ENCODE measurements at places on chromosomes 13 and 19.

GRCh38 chr19:32403291-32403995 lies 2.1 kb upstream of the DPY19L3 start:
- no peak for DNase-seq

DNA sequence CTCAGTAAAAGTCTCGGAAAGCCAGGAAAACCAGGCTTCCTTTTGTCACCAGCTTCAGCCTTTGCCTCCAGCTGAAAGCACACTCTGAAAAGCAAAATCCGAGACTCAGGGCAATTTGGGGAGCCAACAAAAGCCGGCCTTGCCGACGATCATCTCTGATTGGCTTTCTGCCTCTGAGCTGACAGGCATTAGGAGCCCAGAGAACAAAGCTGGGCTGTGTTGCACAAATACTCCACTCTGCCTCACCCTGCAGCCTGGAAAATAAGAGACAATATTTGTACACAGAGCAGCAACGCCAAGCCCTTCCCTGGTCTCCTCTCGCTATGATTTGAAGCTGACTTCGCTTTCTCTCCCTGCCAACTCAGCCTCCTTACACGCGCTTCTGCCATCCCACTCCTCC lies 46.9 kb downstream of the CACNA1A start:
- no peak for DNase-seq

DNA sequence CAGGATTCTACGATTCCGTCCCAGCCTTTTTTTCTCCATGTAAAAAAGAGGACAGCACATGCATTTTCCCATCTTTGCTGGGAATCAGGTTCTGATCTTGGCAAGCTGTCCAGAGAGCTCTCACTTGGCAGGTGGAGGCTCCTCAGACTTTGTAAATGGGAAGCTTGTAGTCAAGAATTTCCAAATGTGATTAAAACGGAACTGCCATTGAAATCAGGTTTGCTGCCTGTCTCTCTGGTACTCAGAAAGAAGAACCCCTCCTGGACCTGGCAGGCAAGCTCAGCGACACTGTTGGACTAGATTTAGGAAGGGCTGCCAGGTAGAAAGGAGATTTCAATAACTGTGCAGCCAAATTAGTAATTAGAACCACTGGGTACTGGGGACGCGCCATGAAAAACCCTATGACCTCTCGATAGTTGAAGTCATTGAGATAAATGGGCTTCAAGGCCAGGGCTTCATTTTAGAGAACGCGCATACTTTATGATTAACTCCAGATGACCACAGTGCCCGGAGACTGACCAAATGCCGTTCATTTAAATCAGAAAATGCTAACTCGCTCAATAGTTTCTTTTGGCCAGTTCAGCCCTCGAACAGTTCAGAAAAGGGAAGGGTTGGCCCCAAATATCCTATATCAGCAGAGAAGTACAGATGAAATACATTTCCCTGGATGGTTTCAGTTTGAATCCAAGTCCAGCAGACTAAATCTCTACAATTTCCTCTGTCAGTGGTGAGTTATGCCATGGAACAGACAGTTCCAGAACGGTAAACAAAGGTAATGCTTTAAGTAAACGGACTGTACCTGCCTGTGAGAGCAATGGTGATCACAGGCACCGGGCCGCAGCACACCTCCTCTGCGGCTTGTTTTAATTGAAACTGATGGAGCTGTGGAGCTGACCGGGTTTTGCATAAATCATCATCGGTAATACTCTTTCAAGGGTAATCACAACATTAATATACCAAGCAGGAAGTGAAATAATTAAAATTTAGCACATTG lies 517.4 kb downstream of the RFC3 start:
- DNase-seq, result no peak

GRCh38 chr19:28445826-28446225 lies 767.1 kb downstream of the UQCRFS1 start:
- DNase-seq, result no peak

GRCh38 chr19:55857149-55857548 lies 20.8 kb downstream of the NLRP4 start:
- DNase-seq, result no peak

GRCh38 chr19:21022996-21023395 lies 2.5 kb downstream of the ZNF430 start:
- DNase-seq, result peak; percentile 17

DNA sequence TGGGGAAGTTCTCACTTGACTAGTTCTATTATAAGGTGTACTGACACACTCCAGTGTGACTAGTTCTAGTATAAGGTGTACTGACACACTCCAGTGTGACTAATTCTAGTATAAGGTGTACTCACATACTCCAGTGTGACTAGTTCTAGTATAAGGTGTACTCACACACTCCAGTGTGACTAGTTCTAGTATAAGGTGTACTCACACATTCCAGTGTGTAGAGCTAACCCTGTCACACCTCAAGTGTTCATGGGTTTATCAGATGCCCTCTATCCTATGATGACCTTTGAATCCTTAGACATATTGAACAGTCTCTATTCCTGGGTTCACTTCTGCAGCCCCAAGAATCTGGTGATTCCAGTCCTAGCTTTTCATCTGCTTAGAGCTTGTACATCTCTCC lies 54.6 kb upstream of the MYO16 start:
- no peak for DNase-seq

GRCh38 chr13:65468628-65469027 lies 1761.5 kb downstream of the PCDH9 start:
- no peak for DNase-seq

GRCh38 chr19:42132851-42133528 lies 744 bp upstream of the POU2F2 start:
- peak; percentile 87 for DNase-seq

GRCh38 chr19:24002256-24002945 lies 84.6 kb upstream of the ZNF254 start:
- no peak for DNase-seq

DNA sequence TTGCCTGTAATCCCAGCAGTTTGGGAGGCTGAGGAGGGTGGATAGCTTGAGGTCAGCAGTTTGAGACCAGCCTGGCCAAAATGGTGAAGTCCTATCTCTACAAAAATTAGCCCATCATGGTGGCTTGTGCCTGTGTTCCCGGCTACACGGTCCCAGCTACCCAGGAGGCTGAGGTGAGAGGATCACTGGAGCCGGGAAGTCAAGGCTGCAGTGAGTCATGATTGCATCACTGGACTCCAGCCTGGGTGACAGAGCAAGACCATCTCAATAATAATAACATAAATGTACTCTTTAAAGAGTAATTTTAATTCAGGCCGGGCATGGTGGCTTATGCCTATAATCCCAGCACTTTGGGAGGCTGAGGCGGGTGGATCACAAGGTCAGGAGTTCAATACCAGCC lies 38.7 kb downstream of the SKA3 start:
- DNase-seq, result no peak
